Muscle of leg (tissue), 16 donors: ENCODE measurements at places on chromosomes 5 and 9.

- DNase-seq = no peak
Observed at GRCh38 chr9:117521293-117521692, 106.4 kb upstream of the ASTN2 start.

- no peak for DNase-seq
Observed at GRCh38 chr5:1985781-1986180, 103.1 kb upstream of the IRX4 start.

DNA sequence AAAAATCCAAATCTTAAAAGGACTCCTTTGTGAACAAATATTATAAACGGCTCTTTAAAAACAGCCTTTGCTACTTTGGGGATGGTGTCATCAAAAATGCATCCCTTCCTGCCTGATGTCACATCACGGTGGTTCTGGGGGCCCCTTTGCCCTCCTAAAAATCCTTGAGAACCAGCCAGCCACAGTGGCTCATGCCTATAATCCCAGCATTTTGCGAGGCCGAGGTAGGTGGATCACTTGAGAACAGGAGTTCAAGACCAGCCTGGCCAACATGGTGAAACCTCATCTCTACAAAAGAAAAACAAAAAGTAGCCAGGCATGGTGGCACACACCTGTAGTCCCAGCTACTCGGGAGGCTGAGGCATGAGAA is 43.9 kb downstream of the FNBP1 start:
- DNase-seq = no peak

GRCh38 chr5:141672841-141673813 is 8.9 kb downstream of the ARAP3 start:
- no peak for DNase-seq

DNA sequence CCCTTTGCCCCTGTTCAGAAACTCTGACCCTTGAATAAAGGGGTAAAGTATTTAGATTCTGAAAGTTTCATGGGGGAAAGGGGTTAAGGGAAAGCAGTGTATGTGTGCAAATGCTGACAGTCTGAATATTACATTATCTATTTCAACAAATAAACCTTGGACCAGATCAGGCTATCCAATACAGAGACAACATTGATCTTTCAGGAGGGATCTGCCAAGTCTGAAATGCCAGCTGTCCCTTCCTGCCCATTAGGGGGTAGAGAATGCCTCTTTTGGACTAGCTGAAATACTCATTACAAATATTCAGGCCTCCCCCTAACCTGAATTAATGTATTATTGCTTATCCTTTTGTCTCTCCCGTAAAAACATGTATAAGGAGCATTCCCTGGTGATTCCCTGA is 219.5 kb downstream of the NR3C1 start:
- no peak for DNase-seq

DNA sequence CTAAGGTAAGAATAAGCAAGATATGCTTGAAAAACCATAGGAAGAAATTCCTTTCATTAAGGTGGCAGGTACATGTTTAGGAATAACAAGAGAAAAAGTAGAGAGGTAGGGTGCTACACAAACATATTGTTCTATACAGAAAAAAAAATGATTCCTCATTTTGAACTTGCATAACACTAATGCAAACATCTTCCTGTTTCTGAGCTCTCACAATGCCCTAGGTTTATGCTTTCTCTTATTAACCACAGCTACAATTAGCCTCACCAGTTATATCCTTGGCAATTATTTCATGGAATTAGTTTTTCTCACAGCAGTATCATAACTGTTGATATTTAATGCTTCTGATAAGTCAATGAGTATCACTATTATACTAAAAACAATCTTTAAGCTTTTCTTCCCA is 20.7 kb downstream of the CEMIP2 start:
- DNase-seq = no peak

DNA sequence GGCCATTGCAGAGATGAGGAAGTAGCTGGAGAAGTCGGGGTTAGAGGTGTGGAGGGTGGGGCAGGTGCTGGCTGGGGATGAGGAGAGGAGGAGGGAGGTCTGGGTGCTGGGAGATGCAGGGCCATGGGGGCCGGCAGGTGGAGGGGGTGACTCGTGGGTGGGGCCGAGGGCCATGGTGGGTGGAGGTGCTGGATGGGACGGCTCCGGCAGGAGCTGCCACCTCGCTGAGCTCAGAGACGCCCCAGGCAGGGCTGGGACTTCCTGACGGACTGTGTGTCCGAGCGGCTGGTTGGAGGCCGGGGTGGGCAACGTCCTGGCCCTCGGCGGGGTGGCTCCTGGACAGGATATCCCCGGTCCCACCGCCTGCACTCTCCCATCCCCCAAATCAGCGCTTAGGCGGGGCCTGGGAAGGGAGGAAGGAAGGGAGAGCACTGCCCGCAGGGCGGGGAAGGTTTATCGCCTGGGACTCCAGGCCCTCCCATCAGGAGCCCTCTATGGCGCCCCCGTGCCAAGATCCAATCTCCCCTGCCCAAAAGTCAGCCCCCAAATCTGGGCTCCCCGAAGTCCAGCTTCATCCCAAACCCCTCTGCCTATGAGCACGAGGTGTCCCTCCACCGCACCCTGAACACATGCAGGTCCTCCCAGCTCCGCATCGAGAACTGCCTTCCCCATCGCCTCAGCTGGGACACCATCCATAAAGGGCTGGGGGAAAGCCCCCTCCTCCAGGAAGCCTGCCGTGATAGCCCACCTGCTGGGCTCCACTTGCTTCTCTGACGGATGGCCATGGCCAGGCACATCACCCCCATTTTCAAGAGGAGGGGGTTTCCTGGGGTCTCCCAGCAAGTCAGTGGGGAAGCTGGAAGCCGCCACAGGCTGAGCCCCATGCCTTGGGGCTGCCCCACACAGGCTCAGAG is 58.3 kb upstream of the NOTCH1 start:
- DNase-seq = no peak

DNA sequence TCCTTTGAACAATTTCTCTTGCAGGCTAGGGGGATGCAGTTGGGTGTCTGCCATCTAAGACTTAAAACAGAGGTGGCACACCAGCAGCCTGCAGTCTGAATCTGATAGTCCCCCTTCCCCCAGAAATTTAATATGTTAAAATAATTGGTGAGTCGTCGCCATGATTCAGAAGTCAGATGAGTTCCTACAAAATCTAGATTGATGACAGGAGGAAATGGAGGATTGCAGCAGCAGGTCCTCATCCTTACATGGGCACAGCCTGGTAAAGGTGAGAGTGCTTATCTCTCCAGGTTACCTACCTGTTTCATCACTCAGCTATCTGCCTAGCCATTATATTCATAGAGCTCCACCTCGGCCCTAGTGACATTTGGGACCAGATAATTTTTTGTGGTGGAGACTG is 112.3 kb downstream of the PCSK1 start:
- DNase-seq = no peak

DNA sequence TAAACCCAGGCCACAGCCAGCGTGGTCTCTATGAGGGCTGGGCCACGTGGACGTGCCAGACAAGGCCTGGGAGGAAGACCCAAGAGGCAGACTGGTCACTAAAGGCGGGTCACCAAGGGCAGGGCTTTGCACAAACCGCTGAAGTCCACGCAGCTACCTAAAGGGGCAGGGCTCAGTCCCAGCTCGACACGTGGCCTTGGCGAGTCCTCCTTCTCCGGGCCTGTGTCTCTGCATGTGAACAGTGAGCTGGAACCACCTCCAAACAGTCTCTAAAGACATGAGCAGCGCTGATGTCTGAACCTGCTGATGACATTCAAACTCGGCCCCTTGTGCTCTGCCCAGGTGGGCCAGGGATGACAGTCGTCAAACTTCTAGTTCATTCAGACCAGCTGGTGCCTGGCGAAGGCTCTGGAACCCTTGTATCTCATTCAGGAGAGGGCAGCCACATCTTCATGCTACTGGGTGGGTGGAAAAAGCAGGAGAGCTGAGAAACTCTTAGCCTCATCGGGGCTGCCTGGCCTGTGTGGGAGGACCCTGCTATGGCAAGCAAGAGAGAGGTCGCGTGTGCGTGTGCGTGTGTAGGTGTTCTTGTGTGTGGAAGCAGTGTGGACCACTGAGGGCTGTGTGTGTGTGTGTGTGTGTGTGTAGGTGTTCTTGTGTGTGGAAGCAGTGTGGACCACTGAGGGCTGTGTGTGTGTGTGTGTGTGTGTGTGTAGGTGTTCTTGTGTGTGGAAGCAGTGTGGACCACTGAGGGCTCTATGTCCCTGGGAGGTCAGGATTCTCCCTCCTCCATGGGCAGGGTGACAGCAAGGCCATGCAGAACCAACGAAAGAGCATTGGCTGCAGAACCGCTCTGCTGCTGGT is 14.1 kb upstream of the SLC25A51 start:
- no peak for DNase-seq

DNA sequence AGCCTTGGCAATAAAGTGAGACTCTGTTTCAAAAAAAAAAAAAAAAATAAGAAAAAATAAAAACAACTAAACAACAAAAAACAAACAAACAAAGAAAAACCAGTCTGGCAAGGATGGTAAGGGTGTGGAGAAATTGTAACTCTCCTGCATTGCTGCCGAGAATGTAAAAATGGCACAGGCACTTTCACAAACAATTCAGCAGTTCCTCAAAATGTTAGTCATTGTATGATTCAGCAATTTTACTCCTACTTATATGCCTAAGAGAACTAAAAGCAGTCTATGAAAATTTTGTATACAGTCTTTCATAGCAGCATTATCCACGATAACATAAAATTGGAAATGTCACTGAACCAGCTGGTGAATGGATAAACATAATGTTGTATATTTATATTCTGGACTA is 280.4 kb downstream of the CDH9 start:
- no peak for DNase-seq

GRCh38 chr5:90852531-90852930 is 293.9 kb downstream of the ADGRV1 start:
- DNase-seq = no peak

DNA sequence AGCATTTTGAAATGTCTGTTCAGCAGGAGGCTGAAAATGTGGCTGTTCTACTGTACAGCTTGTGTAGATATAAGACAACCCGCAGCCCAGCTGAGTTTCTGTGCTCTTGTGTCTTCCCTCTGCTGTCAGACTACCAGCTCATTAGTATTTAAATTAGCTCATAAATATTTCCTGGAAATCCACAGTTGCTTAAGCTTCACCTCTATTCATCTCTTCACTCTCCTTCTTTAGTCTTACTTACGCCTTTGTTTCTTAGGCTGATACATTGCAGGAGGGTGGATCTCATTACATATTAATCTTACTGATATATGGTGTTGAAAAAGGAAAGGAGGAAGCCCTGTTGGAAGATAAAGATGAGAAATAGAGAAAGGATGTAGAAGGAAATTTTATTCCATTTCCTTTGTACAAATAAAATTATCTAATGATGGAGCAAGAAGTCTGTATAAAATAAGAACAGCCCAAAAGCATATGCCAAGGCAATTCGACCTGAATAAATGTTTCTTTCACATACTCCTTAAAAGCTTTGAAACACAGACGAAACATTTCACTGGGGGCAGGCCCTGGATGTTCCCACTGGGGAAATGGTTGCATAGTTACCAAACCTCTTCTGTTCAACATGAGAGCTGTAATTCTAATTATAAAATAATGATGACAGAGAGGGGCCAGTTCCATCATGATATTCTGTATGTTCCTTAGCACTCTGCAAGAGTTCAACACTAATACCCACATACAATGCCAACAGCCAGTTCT is 111.8 kb upstream of the APC start:
- DNase-seq = peak; percentile 66

GRCh38 chr5:154868702-154869101 is 10.3 kb downstream of the CNOT8 start:
- DNase-seq = no peak

- no peak for DNase-seq
Observed at GRCh38 chr9:38713426-38713825, 6.5 kb downstream of the FAM240B start.

- DNase-seq = no peak
Observed at GRCh38 chr5:77066823-77067442, 20.2 kb downstream of the ZBED3 start.

- no peak for DNase-seq
Observed at GRCh38 chr9:80305136-80305535, 733.4 kb downstream of the TLE4 start.

- peak; percentile 68 for DNase-seq
Observed at GRCh38 chr9:132575005-132575609, 7.3 kb upstream of the BARHL1 start.

DNA sequence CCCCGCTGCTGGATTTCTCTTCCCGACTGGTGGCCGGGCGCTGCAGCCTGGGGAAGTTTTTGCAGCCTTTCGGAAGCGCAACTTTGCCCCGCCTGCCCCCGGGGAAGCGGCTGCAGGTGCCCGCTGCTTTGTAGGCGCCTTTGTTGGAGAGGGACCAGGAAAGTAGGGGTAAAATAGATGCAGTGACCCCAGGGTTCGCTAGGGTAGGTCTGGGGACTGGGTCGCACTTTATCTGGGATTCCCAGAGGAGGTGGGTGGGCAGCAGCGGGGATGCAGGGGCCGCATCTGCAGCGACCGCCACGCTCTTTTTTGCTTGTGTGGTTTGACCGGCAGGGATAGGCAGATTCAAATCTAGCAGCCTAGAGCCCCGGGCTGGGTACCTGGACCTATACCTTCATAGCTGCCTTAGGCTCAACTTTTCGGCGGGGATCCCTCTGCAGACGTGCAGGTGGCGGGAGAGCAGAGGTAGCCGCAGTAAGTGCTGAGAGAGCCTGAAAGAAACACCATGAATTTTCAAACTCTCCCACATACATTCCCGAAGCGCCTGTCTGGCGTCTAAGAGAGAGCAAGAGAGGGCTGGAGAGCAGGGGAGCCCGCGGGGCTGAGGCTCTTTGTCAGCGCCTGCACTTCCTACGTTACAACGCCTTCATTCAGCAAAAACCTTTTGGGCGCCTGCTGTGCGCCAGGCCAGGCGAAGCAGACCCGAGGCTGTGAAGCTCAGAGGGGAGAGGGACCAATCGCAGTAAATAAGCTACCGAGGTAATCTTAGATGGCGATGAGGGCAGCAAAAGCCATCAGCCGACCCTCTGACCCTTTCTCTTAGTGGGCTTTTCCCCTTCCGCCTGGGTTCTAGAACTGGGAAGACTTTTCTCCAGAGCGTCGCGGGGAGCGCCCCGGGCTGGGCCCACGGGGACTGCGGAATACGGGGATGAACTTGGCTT is 642 bp downstream of the SV2C start:
- DNase-seq = peak; percentile 5

DNA sequence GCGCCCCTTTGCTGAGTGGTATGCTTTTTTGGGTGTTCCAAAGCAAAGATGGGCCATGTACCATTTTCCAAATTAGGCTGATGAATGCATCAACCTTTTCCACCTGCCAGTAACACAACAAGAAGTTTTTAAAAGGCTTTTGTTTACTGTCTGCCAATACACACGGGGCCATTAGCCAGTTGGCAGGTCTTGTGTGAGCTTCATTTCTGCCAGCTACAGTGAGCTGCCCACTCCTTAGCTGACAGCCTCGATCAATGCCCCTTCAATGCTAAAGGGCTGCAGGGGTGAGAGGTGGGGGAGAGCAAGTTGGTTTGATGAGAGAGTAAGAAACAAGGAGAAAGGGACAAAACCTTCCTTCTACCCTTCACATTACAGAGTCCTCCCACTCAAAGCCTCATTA is 128.7 kb downstream of the C5orf15 start:
- no peak for DNase-seq

- no peak for DNase-seq
Observed at GRCh38 chr9:7996558-7996957, 197.0 kb upstream of the DMAC1 start.

- DNase-seq = no peak
Observed at GRCh38 chr5:136311999-136312398, 53.3 kb downstream of the TRPC7 start.
